H4 (cell line): ENCODE measurements at places on chromosomes 2 and 18.

DNA sequence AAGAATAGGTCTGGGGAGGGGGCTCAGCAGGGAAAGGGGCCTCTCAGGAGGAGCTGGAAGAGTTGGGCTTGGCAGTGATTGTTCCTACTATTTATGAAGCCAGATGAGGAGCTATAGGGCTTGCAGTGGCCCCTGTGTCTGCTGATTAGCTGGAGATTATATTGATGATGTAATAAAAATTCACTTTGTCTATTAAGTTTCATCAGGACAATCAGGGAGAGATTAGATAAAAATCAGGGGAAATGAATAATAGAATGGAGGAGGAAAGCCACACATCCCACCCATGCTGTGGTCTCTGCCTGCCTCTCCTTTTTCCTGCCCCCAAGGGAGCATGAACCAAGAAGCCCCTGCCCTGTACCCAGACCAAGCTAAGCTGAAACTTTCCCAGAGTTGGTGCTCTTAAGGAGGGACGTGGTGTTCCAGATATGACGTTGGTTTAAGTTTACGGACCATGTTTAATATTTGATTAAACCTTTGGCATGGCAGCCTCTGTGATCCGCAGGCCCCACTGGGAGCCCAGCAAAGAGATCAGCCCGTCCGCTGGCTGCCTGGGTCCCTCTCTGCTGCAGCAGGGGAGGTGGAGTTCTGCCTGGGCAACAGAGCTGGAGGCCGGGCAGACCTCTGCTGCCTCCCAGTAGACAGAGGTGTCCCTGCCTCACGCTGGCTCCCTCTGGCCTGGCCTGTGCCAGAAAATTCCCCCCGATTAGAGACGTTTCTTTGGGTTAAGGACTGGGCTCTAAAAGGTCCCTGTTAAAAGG, 15.3 kb downstream of the CELF4 start:
- DNase-seq, result no peak

DNA sequence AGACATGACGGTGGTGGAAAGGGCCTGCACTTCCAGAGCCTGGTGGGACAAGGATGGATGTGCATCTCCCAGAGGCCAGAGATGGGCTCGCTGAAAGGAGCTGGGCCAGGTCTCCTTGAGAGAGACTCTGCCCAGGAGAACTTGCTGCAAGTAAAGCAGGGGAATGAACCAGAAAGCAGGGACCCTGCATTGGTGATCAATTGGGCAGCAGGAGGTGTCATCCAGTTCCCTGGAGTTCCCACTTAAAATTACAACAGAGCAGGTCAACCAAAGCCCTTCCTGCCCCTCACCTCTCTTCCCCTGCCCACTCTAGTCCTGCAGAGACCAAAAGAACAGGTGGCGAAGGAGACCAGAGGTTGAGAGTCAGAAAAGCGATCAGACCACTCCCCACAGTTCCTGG, 69.7 kb upstream of the CAB39 start:
- no peak for DNase-seq

GRCh38 chr2:229269941-229270340, 1.1 kb downstream of the PID1 start:
- no peak for DNase-seq

DNA sequence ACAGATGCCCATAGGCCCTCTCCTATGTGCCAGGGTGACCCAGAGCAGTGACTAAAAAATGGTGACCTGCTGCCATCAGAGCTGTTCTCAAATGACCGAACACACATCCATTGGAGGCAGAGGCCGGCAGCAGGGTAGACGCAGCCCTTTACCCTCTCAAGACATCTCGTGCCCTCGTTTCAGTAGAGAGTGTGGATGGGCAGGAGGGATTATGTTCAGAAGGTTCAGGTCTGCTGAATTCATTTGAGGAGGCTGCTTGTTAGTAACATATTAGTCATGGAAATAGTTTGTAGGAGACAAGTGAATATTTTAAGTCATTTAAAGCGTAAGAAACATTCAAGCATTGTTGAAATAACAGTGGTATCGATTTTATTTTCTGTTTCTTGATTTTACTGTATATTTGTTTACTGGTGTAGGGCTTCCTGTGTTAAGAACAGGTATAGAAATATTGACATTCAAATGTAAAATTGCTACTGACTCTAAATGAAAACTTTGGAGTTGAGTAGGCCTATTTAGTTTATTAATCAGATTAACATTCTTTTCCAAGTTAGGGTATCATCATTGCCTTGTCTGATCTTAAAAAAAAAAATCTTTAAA, 82.6 kb downstream of the ZNF532 start:
- DNase-seq, result no peak

- no peak for DNase-seq
Measured at GRCh38 chr2:161370981-161371380, 45.1 kb upstream of the TBR1 start.

- DNase-seq, result no peak
Measured at GRCh38 chr2:3517948-3518495, 1.3 kb downstream of the ADI1 start.

GRCh38 chr2:44155666-44156446, 12.8 kb upstream of the PPM1B start:
- no peak for DNase-seq

GRCh38 chr2:42942990-42943493, 150.7 kb upstream of the HAAO start:
- DNase-seq, result no peak

- DNase-seq, result no peak
Measured at GRCh38 chr2:85522090-85522647, 16.8 kb upstream of the MAT2A start.

DNA sequence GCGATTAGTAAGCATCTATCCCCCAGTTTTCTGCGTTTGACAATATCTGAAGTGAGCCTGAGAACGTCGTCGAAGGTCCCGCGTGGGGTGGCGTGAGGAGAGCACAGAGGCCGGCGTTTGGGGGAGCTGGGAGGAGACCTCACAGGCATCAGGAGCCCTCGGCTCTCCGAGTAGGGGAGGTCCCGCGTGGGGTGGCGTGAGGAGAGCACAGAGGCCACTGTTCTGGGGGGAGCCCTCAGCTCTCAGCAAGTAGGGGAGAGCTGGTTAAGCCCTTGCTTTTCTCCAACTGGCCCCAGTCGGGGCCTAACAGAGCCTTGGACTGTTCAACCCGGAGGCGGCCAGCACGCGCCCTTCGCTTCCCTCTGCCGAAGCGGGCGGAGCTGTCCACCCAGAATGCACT, 134.3 kb downstream of the NFATC1 start:
- DNase-seq, result no peak

GRCh38 chr2:50602636-50603327, 429.1 kb downstream of the NRXN1 start:
- DNase-seq, result no peak

- no peak for DNase-seq
Measured at GRCh38 chr18:6009756-6010155, 114.4 kb upstream of the TMEM200C start.

DNA sequence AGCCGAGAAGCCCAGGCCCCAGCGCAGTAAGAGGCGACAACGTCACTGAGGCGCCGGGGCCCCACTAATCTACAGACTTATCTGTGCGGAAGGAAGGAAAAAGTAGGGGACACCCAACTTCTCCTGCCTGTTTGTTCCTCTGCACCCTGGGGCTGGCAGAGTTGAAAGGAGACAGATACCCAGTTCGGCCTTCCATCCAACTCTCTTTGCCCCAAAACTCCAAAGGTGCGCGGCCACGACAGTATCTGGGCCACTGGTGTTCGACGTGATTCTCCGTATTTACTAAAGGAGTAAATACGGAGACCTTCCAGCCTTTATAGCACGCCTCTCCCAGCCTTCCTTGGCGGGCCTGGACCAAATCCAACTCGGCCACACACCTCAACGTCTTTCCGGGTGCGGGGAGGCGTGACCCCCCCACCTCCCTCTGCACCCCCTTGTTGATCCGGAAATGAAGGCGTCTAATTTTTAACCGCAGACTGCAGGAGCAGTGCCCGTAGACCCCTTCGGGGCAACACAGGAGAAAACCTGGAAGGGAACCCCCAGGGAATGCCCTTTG, 1.6 kb downstream of the SMAD7 start:
- DNase-seq, result peak; percentile 42

GRCh38 chr18:11989174-11989573, 7.9 kb downstream of the IMPA2 start:
- DNase-seq, result no peak

- peak; percentile 62 for DNase-seq
Measured at GRCh38 chr2:147829106-147829505, 15.7 kb upstream of the ACVR2A start.

GRCh38 chr2:234258562-234259141, 208.2 kb downstream of the SPP2 start:
- DNase-seq, result peak; percentile 60

DNA sequence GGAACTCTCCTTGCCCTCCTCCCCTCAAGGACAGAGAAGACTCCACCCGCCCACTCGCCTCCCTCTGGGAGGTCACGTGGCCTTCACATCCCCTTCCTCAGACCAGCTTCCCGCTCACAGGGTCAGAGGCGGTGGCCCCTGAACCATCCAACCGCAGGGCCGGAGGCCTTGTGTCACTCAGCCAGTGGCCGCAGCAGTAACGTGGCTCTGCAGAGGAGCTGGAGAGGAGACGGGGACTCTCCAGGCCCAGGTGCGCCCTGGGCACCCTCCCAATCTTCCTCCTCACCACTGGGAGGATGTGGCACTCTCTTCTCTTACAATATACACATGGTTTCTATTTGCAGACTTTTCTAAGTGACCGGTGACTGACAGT, 161.7 kb downstream of the TWIST2 start:
- no peak for DNase-seq

- no peak for DNase-seq
Measured at GRCh38 chr2:71333619-71334018, 2.0 kb downstream of the ZNF638 start.

DNA sequence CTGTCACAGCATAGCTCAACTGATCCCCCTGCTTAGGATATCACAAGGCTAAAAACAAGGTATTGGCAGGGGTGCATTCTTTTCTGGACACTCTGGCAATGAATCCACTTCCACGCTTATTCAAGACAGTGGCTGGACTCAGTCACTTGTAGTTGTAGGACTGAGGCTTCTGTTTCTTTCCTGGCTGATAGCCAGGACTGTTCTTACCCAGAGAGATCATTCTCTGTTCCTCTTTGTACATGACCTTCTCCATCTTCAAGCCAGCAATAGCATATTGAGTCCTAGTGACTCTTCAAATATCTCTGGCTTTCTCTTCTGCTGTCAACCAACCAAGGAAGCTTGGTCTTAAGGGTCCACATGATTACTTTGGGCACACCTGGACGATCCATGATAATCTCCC, 241.3 kb downstream of the RBM43 start:
- DNase-seq, result no peak

GRCh38 chr18:23154030-23154429, 18.7 kb downstream of the CABLES1 start:
- DNase-seq, result no peak

GRCh38 chr2:6823111-6823510, 42.6 kb downstream of the CMPK2 start:
- DNase-seq, result no peak

GRCh38 chr18:22559414-22560274, 141.9 kb upstream of the CTAGE1 start:
- peak; percentile 63 for DNase-seq

- no peak for DNase-seq
Measured at GRCh38 chr2:109712746-109713145, 81.4 kb upstream of the RGPD5 start.

DNA sequence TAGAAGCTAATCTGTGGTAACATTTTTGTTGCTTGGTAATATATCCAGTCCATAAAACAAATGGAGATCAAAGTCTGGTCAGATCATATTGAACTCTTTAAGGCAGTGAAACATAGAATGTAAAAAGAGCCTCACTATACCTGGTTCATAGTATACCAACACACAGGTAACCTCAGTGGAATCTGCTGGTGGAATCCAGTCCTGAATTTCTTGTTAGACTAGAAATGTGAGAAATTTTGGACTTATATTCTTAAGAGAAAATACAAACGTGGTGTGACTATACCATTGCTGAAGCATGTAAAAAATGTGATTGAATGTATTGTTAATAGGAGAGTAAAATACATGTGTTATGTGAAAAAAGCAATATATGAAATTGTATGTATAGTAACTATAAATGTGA, 46.1 kb upstream of the GRHL1 start:
- DNase-seq, result no peak

GRCh38 chr2:10765461-10765860, 44.0 kb downstream of the ATP6V1C2 start:
- DNase-seq, result no peak

DNA sequence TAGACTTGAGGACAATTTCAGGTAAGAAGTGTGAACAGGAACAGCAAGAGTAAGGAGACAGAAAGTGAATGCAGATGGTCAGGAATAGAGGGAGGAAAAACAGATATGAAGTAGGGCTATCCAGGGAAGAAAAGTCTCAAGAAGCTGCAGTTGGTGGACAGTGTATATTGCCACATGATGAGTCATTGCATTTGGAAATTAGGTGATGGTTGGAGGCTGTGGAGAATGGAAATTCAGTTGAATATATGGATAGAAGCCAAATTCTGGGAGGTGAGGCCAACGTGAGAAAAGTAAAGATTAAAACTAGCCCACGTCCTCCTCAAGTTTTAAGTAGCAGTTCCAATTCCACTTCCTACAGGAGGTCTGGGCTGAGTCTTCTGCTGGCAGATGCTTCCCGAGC, 158.4 kb downstream of the UBE2E3 start:
- DNase-seq, result peak; percentile 66

- DNase-seq, result no peak
Measured at GRCh38 chr18:46856973-46857372, 60.3 kb downstream of the PIAS2 start.
